ENCODE measurements at places on chromosomes 4 and X. TPM values are rescaled to one million over a fixed set of nuclear protein-coding genes. Genes with fewer than 3 reads are reported as not detected.

The SPANXN1 gene
- total RNA-seq = not detected

The TLL1 gene
- total RNA-seq = 0.09 TPM

The SRPX2 gene
- 29.2 TPM for total RNA-seq

The MTMR1 gene
- total RNA-seq = 13.1 TPM

The SASH3 gene
- not detected for total RNA-seq

The ATRX gene
- 67.1 TPM for total RNA-seq

The TDO2 gene
- total RNA-seq = 0.92 TPM

The CPE gene
- total RNA-seq = 1.3 TPM
